Stimulated activated naive CD4-positive, alpha-beta T cell (primary cell): ENCODE measurements at places on chromosomes 11 and 22.

DNA sequence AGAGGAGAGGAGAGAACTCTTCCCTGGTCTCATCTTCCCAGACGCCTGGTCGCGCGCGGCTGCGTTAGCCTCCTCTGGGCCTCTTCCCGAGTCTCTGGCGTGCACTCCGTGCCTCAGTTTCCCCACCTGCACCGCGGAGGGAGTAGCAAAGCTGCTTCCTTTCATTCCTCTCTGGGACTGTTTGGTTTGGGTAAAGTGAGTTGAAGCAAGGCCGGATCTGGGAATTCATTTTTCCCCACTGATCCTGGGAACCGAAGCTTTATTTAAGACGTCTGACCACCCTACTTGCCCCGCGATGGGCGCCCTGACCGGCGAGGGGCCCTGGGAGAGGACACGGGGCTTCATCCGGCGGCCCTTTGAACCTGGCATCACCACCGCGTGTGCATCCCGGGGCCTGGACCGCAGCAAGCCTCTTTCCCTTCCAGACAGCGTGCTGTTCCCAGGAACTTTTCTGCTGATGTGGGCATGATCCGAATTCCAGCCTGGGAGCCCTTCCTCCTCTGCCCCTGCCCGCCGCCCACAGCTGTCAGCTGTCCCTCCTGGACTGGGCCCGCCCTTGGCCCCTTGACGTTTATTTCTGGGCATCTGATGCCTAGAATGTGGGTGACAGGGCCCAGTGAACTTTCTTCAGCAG, 758 bp downstream of the LDLRAD3 start:
- no peak for DNase-seq

GRCh38 chr22:45008186-45008681, 1.6 kb downstream of the PHF21B start:
- no peak for DNase-seq

DNA sequence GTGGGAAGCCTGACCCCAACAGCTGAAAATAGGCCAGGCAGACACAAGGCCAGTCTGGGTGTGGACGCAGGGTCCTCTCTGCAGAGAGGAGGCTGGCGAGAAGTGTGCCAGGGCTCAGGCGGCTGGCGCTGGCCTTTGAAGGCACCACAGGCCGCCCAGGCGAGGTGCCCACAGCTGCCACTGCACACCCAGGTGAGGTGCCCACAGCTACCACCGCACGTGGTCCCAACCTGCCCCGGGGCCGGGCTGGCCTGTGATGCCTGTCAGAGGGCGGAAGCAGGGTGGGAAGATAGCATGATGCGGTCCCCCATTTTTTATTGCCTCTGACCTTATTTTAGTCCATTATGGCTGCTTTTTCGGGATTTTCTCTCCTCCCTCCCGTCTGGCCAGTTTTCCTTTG, 1303.9 kb downstream of the BRD1 start:
- DNase-seq = no peak

GRCh38 chr11:118157186-118157895, 4.7 kb upstream of the SCN4B start:
- DNase-seq = no peak

DNA sequence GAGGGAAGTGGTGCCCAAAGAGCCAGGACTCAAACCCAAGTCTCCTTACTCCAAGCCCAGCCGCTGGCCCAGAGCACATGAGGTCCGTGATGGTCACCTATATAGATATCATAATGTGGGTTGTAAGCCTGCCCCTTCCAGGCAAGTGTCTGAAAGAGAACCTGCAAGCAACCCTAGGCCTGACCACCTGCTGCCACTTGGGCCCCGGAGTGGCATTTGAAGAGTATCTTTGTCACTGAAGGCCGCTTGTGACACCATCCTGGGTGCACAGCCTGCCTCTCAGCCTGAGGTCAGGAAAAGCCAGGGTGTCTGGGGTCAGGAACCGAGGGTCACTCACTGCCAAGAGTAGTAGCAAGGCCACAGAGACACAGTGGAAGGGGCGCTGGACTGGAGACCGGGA, 32.4 kb downstream of the OTOG start:
- DNase-seq = no peak
